ENCODE measurements at places on chromosomes 12 and 14. TPM values are rescaled to one million over a fixed set of nuclear protein-coding genes. Genes with fewer than 3 reads are reported as not detected.

DNA sequence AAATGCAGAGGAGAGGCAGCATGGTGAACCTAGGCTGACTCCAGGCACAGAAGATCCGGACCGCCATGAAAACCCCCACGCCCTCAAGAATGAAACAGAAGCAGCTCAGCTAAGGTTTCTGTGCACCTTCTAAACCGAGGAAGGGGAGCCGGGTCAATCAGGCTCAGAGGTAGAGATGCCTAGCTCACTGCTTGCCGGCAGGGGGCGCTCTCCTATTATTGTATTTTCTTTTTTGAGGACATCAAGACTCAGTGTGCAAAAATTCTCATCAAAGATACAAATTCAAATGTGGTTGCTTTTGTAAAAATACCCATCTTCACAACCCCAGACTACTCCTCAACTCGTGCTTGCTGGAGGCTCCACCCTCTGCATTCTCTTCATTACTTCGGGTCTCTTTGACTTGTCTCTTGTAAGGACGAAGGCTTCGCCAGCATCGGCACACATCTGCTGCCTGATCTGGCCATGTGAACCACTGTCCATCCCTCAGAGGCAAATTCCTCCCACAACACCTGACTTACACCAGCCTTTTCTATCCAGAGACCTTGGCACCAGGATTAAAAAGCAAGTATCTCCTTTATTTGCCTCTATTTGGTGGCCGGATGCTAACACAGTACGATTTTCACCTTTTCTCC, 33.4 kb upstream of the RNASE3 start:
- peaks cover 9% of the 10 kb centered on the region for H3K36me3 ChIP-seq
- peak; percentile 72 for DNase-seq
- no peak overlapping the region for H3K4me3 ChIP-seq

DNA sequence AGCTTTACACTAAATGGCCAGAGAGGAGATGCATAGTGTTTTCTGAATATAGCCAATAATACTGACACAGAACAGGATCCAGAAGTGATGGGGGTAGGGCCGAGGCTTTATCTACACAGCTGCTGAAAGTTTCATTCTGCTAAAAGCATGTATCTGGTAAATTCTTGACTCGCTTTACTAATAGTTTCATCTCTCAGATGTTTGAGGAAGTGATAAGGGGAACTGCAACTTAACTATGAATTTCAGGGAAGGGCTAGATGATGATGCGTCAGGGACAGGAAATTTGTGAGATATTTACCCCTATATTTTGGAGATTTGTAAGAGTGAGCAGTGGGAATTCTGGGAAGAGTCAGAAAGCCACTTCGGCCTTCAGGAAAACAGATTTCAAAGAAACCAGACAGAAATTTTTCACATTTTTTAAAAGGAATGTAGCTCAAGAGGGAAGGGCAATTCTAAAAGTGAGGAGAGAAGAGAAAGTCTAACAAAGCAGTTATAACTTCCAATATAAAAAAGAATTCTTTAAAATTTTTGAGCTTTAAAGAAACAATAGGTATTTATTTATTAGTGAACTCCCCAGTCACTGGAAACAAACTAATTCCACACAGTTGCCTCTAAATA, 243.1 kb downstream of the BCAT1 start:
- no peaks in the 10 kb centered on the region for H3K27me3 ChIP-seq
- H3K27ac ChIP-seq: no peak overlapping the region
- no peak for DNase-seq
- H3K4me1 ChIP-seq: peaks cover 2% of the 10 kb centered on the region
- H3K36me3 ChIP-seq: peaks cover 6% of the 10 kb centered on the region
- H3K4me3 ChIP-seq: no peak overlapping the region

DNA sequence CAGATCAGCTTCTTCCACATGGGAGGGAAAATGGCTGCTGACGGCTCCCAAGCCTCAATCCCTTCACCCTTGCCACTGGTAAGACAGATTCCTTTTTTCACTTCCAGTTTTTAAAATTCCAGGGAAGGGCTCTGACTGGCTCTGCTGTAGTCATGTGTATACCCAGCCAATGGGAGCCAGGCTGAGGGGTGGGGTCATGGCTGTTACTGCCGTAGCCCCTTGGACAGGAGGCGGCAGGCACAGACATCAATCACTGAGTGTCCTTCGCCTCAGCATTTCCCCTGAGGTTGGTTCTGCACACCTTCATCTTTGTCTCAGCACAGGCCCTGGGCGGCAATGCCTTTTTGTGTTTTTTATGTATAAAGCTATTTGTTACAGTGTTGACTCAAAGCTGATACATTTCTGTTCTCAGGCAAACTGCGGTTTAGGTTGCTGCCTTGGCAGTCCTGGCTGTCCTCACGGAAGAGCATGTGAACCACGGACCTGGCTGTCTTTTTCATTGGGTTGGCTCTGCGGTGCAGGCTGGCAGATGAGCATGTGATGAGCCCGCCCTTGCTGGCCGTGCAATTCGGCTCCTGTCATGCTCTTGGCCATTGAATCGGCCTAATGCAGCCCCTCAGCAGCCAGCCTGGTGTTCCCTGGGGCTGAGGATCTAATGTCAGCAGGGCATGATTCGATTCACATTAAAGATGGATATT, 74.3 kb downstream of the PPM1A start:
- no peak overlapping the region for H3K4me3 ChIP-seq
- peaks cover 11% of the 10 kb centered on the region for H3K4me1 ChIP-seq
- DNase-seq: peak; percentile 26
- peaks cover under 1% of the 10 kb centered on the region for H3K27me3 ChIP-seq
- no peaks in the 10 kb centered on the region for H3K36me3 ChIP-seq

DNA sequence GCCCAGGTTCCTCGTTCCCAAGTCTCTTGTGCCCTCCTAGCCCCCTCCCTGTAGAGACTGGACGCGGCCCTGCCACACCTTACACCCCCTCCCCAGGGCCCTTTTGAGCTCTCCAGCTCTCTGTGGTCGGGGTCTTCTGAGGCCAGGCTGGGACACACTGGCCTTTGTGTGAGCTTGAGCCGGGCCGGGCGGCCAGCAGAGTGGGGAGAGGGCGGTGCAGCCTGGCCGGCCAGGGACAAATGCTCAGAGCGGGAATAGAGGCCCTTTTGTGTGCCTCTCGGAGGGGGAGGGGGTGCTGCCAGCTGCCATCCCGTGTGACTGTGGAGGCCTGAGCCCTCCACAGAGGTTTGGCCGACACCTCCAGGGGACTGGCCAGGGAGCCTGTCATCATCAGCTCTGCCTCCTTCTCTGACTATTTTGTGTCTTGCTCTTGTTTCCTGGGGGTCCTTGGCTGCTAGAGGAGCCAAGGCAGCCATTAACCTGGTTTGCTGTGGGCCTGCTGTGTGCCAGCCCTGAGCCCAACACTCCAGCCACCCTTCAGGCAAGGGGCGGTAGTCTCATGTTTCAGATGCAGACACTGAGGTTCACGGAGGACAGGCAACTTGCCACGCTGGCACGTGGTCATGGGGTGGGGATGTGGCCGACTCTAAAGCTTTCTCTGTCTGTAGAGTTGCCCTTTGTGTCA, 13.6 kb downstream of the FAM222A start:
- H3K27me3 ChIP-seq: peaks cover under 1% of the 10 kb centered on the region
- H3K36me3 ChIP-seq: no peaks in the 10 kb centered on the region
- H3K4me1 ChIP-seq: peaks cover 14% of the 10 kb centered on the region
- peak overlapping the region; percentile 38 for H3K27ac ChIP-seq
- no peak overlapping the region for H3K4me3 ChIP-seq

DNA sequence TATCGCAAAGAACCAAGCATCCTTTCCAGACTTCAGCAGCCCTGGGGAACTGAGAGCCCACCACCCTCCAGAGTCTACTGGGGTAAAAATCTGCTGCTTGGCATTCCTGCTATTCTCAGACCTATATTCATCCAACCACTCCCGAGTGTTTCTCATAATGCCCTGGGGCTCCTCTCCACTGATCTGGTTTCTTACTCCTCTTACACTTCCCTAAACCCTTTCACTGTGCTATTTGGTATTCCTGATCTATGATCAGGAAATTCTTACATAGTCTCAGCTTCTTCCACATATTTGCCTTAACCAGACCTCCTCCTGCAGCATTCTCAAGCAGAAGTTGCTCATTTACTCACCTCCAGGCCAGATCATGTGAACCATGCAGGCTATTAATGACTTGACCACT, 82.4 kb downstream of the SYT10 start:
- DNase-seq: no peak
- H3K27me3 ChIP-seq: no peaks in the 10 kb centered on the region
- no peaks in the 10 kb centered on the region for H3K36me3 ChIP-seq
- H3K4me3 ChIP-seq: no peak overlapping the region

DNA sequence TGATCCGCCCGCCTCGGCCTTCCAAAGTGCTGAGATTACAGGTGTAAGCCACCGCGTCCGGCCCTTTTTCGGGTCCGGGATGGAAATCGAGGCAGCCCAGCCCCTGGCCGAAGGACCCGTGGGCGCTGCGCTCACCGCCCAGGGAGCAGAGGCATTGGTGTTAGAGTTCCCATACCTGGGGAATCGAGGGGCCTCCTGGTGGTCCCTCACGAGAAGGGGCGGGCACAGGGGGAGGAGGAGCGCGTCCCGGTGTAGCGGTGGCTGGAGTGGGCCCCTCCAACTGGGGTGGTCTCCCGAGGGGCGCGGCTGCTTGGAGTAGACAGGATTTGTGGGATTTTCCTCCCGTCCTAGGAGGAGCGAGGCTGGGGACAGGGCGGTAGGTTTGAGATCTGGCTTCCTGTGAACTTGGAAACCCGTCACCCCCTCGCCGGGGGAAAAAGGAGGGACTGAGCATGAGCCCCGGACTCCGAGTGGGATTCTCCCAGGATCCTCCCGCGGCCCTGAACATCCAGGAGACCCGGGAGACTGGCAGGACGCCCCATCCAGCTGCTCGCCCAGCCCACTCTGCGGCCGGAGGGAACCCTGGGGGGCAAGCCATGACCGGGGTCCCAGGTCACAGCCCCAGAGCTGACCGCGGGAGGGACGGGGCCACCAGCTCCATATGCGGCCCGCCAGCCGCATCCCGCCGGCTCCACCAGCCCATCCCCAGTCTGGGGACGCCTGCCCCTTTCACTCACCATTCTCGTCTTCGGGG, 70.9 kb downstream of the ASCL4 start:
- DNase-seq: no peak
- no peak overlapping the region for H3K4me3 ChIP-seq
- peaks cover 12% of the 10 kb centered on the region for H3K27me3 ChIP-seq
- peaks cover 5% of the 10 kb centered on the region for H3K36me3 ChIP-seq

GRCh38 chr14:85150166-85150565, 379.8 kb upstream of the FLRT2 start:
- no peaks in the 10 kb centered on the region for H3K36me3 ChIP-seq
- H3K27ac ChIP-seq: no peak overlapping the region
- no peaks in the 10 kb centered on the region for H3K27me3 ChIP-seq
- peaks cover 2% of the 10 kb centered on the region for H3K4me1 ChIP-seq

AMDHD1 gene
- total RNA-seq: not detected

ZFC3H1 gene
- total RNA-seq: 66.7 TPM

Measured in glutamatergic neuron (in vitro differentiated cells).